Activated CD4-positive, alpha-beta T cell treated with anti-CD3 and anti-CD28 coated beads for 36 hours (primary cell): ENCODE measurements at places on chromosomes 12 and 14. TPM values are rescaled to one million over a fixed set of nuclear protein-coding genes. Genes with fewer than 3 reads are reported as not detected.

DNA sequence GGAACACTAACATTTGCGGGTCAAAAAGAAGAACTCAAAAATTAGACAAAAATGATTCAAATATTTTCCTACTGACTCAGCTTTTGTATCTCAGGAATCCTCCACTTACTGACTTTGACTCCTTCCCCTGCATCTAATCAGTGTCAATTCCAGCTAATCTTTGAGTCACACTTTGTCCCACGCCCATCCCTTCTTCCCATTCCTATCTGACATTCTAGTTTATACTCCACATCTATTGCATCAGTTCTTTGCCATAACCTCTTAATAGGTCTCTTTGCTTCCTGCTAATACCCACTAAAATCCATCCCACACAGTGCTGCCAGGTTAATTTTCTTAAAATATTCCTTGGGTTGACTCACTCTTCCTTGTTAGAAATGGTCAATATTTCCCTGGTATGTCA lies 19.1 kb downstream of the BBS10 start:
- no peak for DNase-seq
- H3K36me3 ChIP-seq = no peaks in the 10 kb centered on the region
- H3K4me1 ChIP-seq = no peaks in the 10 kb centered on the region
- H3K27me3 ChIP-seq = peaks cover 18% of the 10 kb centered on the region

DNA sequence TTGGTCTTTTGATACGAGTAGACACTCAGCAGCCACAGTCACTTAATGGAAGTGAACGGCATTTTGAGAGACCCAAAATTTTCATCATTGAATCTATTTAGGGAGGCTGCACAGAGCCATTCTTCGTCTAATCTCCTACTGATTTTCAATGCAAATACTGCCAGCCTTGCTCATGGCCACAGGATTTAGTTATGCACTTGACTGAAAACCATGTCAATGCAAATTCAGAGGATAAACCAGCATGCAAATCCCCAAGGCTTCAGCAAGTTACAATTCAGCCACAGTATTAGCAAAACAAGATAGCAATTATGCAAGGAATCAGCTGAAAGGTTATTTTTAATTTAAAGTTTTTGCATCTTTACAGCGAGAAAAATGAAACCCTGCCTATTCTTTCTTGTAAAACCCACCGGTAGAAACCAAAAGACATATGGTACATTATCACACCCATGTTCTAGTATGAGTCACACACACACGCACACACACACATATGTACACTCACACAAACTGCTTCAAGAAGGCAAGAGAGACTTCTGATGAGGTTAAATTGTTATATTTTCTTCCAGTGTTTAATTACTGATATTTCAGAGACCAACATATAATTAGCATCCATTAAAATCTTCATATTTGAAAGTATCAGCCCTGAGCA lies 985.3 kb upstream of the FLRT2 start:
- no peaks in the 10 kb centered on the region for H3K27me3 ChIP-seq
- no peaks in the 10 kb centered on the region for H3K36me3 ChIP-seq
- no peak overlapping the region for H3K4me3 ChIP-seq
- no peak for DNase-seq

DNA sequence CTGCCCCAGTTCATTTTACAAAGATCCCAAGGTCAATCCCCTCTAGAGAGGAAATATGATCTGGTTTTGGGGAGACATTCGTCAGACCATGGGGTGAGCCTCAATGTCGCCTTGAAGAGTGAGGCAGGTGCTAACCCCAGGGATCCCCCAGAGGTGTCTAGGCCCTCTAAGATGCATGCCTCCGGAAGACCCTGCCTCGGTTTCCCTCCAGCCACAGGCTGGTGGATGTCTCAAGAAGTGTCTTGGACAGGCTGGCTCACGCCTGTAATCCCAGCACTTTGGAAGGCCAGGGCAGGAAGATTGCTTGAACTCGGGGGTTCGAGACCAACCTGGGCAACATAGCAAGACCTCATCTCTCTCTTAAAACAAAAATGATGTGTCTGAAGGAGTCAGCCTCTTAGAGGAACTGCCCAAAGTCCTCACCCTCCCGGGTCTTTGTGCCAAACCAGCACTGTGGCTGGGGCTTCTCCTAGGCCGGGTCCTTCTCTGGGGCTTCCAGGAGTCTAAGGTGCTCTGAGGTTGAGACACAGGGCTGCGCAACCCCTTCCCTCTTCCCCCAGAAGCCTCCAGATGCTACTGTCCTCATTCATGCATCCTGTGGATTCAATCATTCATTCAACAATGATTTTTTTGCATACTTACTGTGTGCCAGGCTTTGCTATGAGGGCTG lies 24.7 kb upstream of the BEGAIN start:
- peaks cover under 1% of the 10 kb centered on the region for H3K4me1 ChIP-seq
- H3K36me3 ChIP-seq = no peaks in the 10 kb centered on the region
- no peak overlapping the region for H3K27ac ChIP-seq
- no peaks in the 10 kb centered on the region for H3K27me3 ChIP-seq

GRCh38 chr12:11812586-11813437 lies 163.3 kb downstream of the ETV6 start:
- peaks cover 35% of the 10 kb centered on the region for H3K36me3 ChIP-seq
- peak overlapping the region; percentile 46 for H3K4me3 ChIP-seq
- peak; percentile 42 for DNase-seq
- H3K27ac ChIP-seq = peak overlapping the region; percentile 72

DNA sequence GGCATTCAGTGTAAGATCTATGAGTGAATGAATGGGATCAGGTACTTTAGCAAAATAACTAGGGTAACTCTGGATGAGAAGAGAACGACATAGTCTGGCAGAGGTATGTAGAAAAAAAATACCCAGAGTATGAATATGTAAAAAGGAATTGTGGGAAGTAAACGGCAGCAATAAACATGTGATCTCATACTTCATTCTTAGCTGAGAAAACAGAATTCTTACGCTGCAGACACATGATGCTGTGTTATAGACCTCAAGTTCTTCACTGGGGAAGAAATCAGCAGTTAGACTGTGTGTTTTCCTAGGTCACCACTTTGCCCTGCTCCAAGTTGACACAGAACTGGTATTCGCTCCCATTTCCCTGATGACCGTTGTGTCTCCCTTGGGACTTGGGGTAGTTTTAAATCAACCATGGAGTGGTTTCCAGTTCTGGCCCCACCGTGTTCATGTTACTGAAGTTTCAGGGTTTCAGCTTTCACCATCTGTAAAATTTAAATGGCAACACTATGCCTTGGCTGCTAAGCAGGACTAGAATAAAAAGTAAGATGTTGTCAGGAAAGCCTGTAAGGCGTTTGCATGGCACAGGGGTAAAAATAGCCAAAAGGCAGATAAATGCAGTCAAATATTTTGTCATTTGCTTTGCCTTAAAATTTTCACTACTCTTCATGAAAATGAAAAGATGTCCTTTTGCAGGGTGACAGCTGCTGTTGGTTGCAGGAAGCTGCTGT lies 223.7 kb downstream of the PELI2 start:
- DNase-seq = no peak
- H3K36me3 ChIP-seq = no peaks in the 10 kb centered on the region
- H3K4me1 ChIP-seq = peaks cover 3% of the 10 kb centered on the region
- H3K27ac ChIP-seq = no peak overlapping the region

DNA sequence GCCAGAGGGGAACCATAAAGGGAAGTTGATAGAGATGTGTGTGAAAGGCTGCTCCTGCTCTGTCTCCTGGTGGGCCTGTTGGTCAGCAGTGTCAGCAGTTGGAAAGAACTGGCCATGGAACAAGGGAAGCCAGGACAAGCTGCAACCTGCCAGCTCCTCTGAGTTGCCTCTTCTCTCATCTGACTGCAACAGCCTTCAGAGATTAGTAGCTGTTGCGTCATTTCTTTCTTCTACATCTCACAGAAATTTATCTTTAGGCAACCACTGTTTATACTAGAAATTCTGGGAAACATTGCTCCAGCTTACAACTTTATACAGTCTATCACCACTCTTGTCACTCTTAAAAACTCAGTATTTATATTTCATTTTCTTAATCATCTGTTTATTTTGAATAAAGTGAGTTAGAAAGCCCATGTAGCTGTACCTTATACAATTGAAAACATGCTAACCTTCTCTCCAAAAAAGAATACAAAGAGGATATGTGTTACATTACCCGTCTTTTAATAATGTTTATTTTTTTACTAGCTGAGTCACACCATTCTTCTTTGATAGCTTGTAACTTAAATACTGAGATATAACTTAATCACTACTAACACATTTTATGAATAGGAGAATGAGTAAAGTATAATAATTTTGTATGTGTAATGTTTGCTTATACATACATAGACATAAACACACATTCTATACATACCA lies 224.2 kb downstream of the LRFN5 start:
- no peaks in the 10 kb centered on the region for H3K27me3 ChIP-seq
- no peak for DNase-seq
- no peaks in the 10 kb centered on the region for H3K36me3 ChIP-seq
- no peaks in the 10 kb centered on the region for H3K4me1 ChIP-seq
- no peak overlapping the region for H3K27ac ChIP-seq

- H3K4me3 ChIP-seq = no peak overlapping the region
- no peak for DNase-seq
- peak overlapping the region; percentile 62 for H3K27ac ChIP-seq
Observed at GRCh38 chr12:19799895-19800602, 360.8 kb downstream of the AEBP2 start.

- peak; percentile 51 for DNase-seq
- peak overlapping the region; percentile 94 for H3K27ac ChIP-seq
- H3K27me3 ChIP-seq = no peaks in the 10 kb centered on the region
- peaks cover 57% of the 10 kb centered on the region for H3K36me3 ChIP-seq
- no peak overlapping the region for H3K4me3 ChIP-seq
Observed at GRCh38 chr14:77714926-77715325, 7.0 kb downstream of the SLIRP start.

GRCh38 chr14:29077916-29078315 lies 311.3 kb downstream of the FOXG1 start:
- no peaks in the 10 kb centered on the region for H3K4me1 ChIP-seq
- no peaks in the 10 kb centered on the region for H3K27me3 ChIP-seq
- no peak overlapping the region for H3K4me3 ChIP-seq
- H3K27ac ChIP-seq = no peak overlapping the region

- H3K4me1 ChIP-seq = no peaks in the 10 kb centered on the region
- H3K27me3 ChIP-seq = no peaks in the 10 kb centered on the region
- no peaks in the 10 kb centered on the region for H3K36me3 ChIP-seq
- no peak overlapping the region for H3K27ac ChIP-seq
- no peak for DNase-seq
Observed at GRCh38 chr12:2563709-2564108, 231.1 kb upstream of the FKBP4 start.

GRCh38 chr12:112907415-112908157 lies 824 bp downstream of the OAS1 start:
- H3K4me1 ChIP-seq = peaks cover 52% of the 10 kb centered on the region
- no peak for DNase-seq
- H3K36me3 ChIP-seq = peaks cover 22% of the 10 kb centered on the region
- H3K4me3 ChIP-seq = peak overlapping the region; percentile 85
- H3K27me3 ChIP-seq = no peaks in the 10 kb centered on the region

GRCh38 chr14:55889124-55889523 lies 229.1 kb upstream of the PELI2 start:
- no peak for DNase-seq
- H3K36me3 ChIP-seq = no peaks in the 10 kb centered on the region
- peaks cover 14% of the 10 kb centered on the region for H3K27me3 ChIP-seq
- no peak overlapping the region for H3K4me3 ChIP-seq
- no peaks in the 10 kb centered on the region for H3K4me1 ChIP-seq
- H3K27ac ChIP-seq = no peak overlapping the region

- no peaks in the 10 kb centered on the region for H3K27me3 ChIP-seq
- H3K27ac ChIP-seq = no peak overlapping the region
Observed at GRCh38 chr12:124523071-124523470, 44.3 kb downstream of the NCOR2 start.

DNA sequence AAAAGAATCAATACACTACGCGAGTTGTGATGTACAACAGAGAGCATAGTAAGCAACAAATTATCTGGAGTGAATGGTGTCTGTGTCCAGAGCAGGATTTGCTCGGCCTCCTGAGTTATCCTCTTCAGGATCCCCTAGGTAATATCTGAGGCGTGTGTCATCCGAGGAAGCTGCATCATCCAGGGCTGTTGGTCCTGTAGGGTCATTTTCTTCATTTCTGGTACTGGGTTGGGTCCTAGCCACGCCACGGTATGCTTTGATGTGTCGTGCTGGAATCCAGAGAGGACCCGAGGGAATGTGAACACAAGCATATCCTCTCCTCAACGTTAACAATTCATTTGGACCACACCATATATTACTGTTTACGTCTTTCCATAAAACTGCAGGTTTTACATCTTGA lies 19.0 kb upstream of the CLEC4E start:
- no peak overlapping the region for H3K27ac ChIP-seq
- H3K4me3 ChIP-seq = no peak overlapping the region
- no peak for DNase-seq
- H3K27me3 ChIP-seq = peaks cover 5% of the 10 kb centered on the region
- peaks cover 1% of the 10 kb centered on the region for H3K36me3 ChIP-seq

DNA sequence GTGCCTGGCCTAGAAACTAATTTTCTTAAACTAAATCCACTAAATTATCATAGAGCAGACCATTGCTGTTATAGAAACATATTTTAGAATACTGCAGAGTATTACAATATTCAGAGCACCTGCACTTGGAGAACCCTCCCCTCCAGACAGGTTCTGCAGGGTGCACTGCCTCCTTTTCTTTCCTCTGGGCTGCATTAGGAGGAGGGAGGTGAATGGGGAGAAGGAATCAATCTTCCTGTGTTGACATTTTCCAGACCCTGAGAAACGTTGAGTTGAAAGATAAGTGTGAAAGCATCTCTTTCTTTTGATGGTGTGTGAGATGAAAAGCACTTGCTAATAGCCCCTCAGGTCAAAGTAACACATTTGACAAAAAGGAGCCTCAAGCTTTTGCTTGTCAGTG lies 7.3 kb downstream of the SYNE2 start:
- H3K4me3 ChIP-seq = no peak overlapping the region
- DNase-seq = no peak
- no peaks in the 10 kb centered on the region for H3K27me3 ChIP-seq
- H3K27ac ChIP-seq = peak overlapping the region; percentile 21
- H3K36me3 ChIP-seq = no peaks in the 10 kb centered on the region

DNA sequence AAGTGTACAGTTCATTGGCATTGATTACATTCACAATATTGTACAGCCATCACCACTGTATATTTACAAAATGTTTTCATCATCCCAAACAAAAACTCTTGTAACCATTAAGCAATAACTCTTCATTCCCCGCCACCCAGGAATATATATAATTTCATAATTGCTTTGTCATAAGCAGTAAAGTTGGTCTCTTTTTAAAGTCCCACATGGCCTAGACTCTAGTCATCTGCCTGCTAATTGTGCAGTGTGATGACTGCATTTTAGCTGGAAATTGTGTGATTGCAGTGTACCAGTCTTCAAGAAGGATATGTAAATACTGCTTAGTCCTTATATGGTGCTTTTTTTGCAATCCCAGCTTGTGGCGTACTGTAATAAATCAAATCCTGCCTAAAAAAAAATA lies 75.1 kb upstream of the ATP2A2 start:
- H3K27ac ChIP-seq = no peak overlapping the region
- no peaks in the 10 kb centered on the region for H3K36me3 ChIP-seq
- no peaks in the 10 kb centered on the region for H3K4me1 ChIP-seq
- DNase-seq = no peak

GRCh38 chr12:101015044-101015443 lies 195.0 kb downstream of the SLC5A8 start:
- H3K4me1 ChIP-seq = no peaks in the 10 kb centered on the region
- no peak overlapping the region for H3K27ac ChIP-seq
- H3K36me3 ChIP-seq = no peaks in the 10 kb centered on the region
- H3K27me3 ChIP-seq = no peaks in the 10 kb centered on the region

The ACRBP gene
- total RNA-seq = 3.3 TPM

The ANG gene
- 1.8 TPM for total RNA-seq

The IGF1 gene
- total RNA-seq = not detected

The IL31 gene
- total RNA-seq = 4.0 TPM

The RIN3 gene
- total RNA-seq = 23.1 TPM

The DAAM1 gene
- total RNA-seq = 11.7 TPM

The INHBC gene
- total RNA-seq = not detected

The KCNA1 gene
- total RNA-seq = not detected

The PTPRQ gene
- total RNA-seq = not detected
